ENCODE measurements at places on chromosomes 3 and 15.

DNA sequence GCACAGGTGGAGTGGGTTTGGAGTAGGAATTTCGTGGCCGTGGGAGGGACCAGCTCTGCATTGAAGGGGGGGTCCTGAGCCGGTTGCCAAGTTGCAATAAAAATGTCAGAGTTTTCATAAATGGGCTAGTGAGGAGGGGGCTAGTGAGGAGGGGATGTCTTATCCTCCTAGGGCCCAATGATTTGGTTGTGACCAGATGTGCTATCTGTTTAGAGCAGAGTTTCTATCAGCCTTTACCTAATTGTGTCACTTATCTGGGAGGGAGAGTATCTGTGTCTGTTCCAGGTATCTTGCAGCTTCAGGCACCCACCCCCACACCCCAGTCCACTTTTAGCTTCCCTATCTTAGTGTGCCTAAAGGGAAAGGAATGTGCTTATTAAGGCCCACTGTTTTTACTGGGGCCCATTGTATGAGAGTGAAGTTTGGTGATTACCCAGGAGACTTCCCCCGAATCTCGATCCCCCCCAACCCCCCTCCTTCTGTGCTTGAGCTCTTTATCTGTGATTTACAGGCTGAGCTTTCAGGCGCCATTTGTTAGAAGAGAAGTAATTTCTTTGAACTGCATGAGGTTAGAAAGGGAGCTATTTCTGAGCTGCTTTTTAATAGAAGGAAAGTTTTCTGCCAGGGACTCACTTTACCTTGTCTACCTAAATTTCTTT, 42.6 kb downstream of the PPCDC start:
- no peak for DNase-seq

- no peak for DNase-seq
Measured at GRCh38 chr3:46673151-46674030, 20.1 kb downstream of the ALS2CL start.

GRCh38 chr3:128745742-128746141, 19.8 kb downstream of the RAB7A start:
- DNase-seq, result no peak

- no peak for DNase-seq
Measured at GRCh38 chr3:107925851-107926250, 165.0 kb downstream of the CD47 start.

GRCh38 chr3:99439892-99440291, 198.5 kb upstream of the COL8A1 start:
- no peak for DNase-seq

GRCh38 chr3:126837773-126838172, 133.7 kb downstream of the CHCHD6 start:
- no peak for DNase-seq

DNA sequence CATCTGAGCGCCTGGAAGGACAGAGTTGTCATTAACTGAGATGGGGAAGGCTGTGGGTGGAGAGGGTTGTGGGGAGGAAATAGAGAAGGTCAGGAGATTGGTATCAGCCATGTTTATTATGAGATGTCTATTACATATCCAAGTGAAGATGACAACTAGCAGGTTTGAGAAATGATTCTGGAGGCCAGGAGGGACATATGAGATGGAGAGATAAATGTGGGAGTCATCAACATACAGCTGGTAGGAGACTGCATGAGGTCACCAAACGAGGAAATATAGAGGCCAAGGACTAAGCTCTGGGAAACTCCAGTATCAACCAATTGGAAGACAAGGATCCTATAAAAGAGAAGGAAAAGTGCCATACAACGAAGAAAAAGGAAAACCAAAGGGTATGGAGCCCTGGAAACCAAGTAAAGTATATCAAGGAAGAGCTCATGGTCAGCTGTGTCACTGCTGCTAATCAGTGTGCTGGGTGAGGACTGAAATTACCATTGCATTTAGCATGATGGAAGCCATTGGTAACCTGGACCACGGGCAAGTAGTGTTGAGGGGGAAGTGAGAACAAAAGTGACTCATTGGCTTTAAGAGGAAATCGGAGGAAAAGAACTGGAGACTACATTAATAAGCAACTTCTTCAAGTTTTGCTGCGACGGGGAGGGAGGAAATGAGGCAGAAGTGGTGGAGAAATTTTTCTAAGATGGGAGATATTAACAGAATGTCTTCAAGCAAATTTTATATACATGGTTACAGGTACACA, 14.0 kb upstream of the UACA start:
- DNase-seq, result no peak

GRCh38 chr3:141346839-141347238, 21.5 kb upstream of the ZBTB38 start:
- DNase-seq, result no peak

DNA sequence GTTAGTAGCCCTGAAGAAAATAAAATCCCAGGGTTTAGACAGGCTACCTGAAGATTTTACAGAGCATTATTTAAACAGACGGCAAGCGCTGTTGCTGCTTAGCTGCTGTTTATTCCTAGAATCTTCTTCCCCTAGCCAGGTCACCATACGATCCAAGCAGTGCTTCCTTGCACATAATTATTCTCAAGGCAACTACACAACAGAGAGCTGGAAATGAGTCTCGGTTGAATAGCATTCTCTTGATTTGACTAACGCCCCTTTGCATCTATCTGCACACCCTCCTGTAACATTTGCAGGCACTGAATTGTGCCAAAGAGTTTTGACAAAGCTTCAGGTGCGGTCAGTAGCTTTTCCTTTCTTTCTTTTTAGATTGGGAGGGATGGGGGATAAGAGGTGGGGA, 564.4 kb downstream of the TBL1XR1 start:
- DNase-seq, result no peak

- no peak for DNase-seq
Measured at GRCh38 chr3:56851966-56852884, 50.5 kb upstream of the ARHGEF3 start.

DNA sequence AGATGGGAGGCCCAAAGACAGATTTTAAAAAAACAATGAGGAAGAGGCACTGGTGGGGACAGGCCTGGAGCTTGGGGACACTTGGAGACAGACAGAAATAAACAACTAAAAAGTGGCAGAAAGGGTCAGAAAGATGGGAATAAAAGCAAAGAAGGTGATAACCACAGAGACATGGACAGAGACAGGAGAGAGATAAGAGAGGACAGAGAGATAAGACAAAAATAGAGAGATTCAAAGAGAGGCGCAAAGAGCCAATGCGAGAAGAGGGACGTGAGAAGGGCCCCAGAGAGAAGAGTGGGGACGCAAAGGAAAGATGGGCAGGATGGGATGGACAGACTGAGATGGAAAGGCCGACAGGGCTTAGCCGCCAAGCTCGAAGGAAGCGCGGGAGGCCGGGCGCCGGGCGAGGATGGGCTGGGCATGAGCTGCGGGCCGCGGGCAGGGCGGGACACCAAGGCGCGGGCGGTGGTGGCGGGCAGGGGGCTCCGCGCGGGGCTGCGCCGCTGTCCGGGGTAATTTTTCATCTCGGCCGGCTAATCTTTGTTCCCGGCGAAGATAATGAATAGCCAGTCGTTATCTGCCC, 3.1 kb upstream of the GATA2 start:
- no peak for DNase-seq

- no peak for DNase-seq
Measured at GRCh38 chr3:20064796-20065564, 24.7 kb downstream of the KAT2B start.

- DNase-seq, result no peak
Measured at GRCh38 chr3:155701882-155702465, 42.9 kb downstream of the PLCH1 start.
